ENCODE measurements at places on chromosomes 5 and 9.

DNA sequence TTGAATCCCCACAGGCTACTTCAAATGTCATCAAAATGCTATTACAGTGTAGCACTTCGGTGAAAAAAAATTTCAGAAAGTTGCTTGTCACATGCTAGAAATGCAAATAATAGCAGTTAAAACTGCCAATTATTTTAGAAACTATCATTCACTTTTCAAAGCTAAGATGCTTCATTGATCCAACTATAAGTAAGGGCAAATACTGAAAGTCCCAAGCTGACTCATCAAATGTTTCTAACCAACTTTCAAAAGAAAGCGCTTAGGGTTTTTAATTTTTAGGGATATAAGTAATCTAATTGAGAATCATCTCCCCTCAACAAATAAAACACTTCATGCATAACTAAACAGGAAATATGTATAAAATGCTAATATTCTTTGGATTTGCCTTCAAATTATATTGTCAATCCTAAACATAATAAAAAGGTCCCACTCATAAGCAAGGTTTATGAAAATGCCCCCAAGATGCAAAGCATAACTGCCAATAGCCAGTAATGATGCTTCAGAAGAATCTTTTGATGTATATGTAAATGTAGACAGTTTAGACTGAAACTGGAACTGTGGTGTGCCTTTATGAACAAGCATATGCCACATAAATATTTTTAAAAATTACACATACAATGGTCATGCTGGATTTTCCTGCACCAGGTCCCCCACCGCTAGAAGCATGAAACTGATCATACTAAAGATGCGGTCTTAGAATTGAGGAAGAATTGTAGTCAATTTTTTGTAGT is 12.2 kb downstream of the ACTL7A start:
- peaks cover 46% of the 10 kb centered on the region for H3K36me3 ChIP-seq
- H3K27ac ChIP-seq: no peak overlapping the region
- no peaks in the 10 kb centered on the region for H3K27me3 ChIP-seq
- no peak for DNase-seq

- H3K27ac ChIP-seq: no peak overlapping the region
- no peak for DNase-seq
- no peak overlapping the region for H3K4me3 ChIP-seq
- no peaks in the 10 kb centered on the region for H3K4me1 ChIP-seq
- H3K36me3 ChIP-seq: no peaks in the 10 kb centered on the region
Observed at GRCh38 chr9:23938908-23939307, 112.9 kb upstream of the ELAVL2 start.

DNA sequence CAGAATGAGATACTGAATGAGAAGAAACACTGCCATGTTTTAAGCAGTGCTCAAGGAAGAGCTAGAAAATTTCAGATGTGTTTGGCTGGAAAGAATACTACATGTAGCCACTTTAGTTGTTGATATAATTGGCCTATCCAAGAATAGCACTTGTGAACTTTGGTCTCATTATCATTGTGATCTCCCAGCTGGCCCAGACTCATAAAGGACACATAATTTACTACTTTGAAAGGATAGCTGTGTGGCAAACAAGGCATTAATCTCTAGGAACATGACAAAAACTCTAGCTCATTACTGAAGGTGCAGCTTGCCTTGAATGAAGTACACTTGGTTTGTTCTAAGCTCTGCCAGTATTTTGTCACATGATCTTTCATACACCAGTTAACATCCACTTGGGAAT is 356.3 kb downstream of the CSNK1G3 start:
- H3K4me3 ChIP-seq: no peak overlapping the region
- H3K4me1 ChIP-seq: no peaks in the 10 kb centered on the region
- no peak overlapping the region for H3K27ac ChIP-seq
- no peak for DNase-seq

DNA sequence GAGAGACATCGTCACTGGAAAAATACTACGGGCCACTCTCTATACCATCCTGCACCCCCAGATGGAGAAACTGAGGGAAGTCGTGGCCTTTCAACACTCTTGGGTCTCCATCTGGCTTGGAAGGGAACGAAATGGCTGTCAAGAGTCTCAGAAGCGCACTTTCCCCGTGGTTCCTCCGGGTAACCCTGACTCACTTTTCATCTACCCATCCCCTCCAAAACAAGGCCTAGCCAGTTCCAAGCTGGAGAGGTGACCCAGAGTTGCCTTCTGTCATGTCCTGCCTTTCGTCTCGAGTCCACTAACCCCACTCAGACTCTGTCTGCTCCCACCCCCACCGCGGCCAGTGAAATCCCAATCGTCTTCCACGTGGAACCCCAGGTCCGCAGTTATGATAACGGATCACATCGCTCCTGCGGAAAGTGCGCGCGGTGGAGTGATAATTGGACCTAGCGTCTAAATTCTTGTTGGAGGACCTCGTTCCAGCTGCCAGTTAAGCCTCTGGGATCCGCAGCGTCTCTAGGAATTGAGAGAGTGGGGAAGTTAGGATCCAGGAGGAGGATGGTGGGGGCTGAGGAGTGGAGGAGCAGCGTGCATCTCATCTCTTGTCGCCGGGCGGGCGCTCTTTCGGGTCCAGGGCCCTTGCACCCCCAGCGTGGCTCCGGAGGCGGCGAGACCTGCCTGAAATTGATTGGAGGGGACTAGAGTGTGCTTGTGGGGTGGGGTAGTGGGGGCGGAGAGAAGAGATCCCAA is 4.6 kb downstream of the CDKN2A start:
- H3K27ac ChIP-seq: peak overlapping the region; percentile 45
- peaks cover 25% of the 10 kb centered on the region for H3K36me3 ChIP-seq
- peaks cover 47% of the 10 kb centered on the region for H3K27me3 ChIP-seq
- H3K4me1 ChIP-seq: peaks cover 24% of the 10 kb centered on the region
- H3K4me3 ChIP-seq: no peak overlapping the region

DNA sequence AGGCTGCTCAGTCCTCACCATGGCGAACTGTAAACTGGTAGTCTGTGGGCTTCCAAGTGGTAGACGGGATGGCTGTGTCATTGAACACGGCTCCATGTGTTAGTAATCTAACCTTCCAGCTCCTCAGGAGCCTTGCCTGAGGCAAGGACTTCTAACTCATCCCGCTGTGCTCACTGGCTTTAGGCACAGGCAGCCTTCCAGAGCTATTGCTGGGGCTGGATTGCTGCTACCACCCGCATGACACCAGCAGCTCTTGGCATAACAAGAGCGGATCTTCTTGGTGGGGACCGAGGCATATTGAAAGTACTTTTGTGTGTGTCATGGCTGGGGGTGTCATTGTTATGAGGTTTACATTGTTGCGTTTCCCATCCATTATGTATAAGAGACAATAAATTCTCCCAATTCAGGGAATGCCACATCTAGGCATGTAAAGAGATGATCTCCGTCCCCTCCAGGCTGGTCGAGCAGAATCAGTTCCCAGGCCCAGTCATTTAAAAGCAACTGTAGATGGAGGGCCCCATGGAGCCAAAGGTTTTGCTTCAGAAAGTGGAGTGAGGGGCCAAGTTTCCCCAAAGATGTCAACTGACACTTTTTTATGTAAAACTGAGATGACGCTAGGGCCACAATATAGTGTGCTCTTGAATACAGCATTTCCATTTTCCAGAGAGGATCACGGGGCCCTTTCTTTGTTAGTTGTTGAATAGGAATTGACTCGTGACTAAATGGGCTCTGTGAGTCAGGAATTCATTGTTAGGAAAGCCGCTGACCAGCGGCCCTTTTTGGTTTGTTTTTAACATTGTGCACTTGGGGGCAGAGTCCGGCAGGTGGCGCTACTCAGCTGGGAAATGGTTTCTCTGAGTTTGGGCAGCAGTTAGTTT is 759.5 kb downstream of the TAF11L14 start:
- H3K27ac ChIP-seq: no peak overlapping the region
- no peaks in the 10 kb centered on the region for H3K36me3 ChIP-seq
- peak; percentile 16 for DNase-seq
- no peaks in the 10 kb centered on the region for H3K4me1 ChIP-seq

- no peak overlapping the region for H3K4me3 ChIP-seq
- DNase-seq: no peak
- no peaks in the 10 kb centered on the region for H3K36me3 ChIP-seq
- H3K27ac ChIP-seq: no peak overlapping the region
Observed at GRCh38 chr5:10854506-10855277, 93.7 kb upstream of the DAP start.

DNA sequence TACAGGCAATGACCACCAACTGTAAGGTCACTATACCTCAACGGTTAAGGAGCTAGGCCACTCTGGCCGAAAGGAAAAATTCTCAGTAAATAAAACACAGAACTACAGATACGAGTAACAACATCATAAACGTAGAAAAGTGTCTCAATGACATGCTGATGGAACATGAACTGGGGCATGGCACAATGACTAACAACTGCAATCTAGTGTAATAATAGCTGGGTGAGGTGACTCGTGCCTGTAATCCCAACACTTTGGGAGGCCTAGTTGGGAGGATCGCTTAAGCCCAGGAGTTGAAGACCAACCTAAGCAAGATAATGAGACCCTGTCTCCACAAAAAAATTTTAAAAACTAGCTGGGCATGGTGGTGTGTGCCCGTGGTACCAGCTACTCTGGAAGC is 9.8 kb upstream of the RAPGEF6 start:
- peaks cover 37% of the 10 kb centered on the region for H3K36me3 ChIP-seq
- H3K27me3 ChIP-seq: no peaks in the 10 kb centered on the region
- DNase-seq: no peak
- no peak overlapping the region for H3K27ac ChIP-seq
- no peak overlapping the region for H3K4me3 ChIP-seq

- no peak for DNase-seq
- H3K4me1 ChIP-seq: no peaks in the 10 kb centered on the region
- no peaks in the 10 kb centered on the region for H3K36me3 ChIP-seq
Observed at GRCh38 chr9:30522061-30522460, 1862.4 kb upstream of the ACO1 start.

DNA sequence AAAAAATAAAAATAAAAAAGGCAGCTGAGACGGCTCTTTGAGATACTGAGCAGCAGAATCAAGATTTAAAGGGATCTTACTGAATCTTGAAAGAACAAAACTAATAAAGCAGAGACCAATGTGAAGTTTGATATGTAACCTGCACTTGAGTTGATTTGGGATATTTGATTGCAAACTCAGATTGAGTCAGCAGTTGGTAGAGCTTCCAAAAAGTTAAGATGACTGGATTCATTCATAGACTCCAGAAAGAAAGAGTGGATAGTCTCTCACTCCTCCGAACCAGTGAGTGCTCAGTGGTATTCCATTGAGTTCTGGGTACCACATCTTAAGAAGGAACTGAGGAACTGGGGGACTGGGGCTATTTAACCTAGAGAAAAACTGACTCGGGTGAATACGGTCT is 52.7 kb upstream of the TESK1 start:
- no peak for DNase-seq
- no peaks in the 10 kb centered on the region for H3K4me1 ChIP-seq
- H3K27me3 ChIP-seq: no peaks in the 10 kb centered on the region
- H3K36me3 ChIP-seq: no peaks in the 10 kb centered on the region
- no peak overlapping the region for H3K27ac ChIP-seq
